ENCODE measurements at places on chromosomes 7 and 10.

GRCh38 chr10:8054244-8054493 lies 319 bp upstream of the GATA3 start:
- no peak for DNase-seq

DNA sequence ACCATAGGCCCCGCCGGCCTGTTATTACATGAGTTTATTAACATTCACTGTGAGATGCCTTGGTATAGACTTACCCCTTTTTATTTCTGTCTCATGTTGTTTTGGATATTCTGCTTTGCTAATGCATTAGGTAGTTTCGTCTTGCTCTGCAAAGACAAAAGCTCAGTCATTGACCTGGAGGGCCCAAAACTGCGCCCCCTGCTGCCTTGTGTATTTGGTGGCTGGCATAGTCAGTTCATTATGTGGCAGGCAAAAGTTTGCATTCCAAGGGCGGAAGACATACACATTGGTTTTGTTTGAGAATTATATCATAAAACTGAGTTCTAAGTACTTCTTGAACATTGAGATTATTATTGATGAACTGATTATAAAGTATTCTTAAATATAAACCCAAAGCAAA lies 372.5 kb downstream of the SDK1 start:
- peak; percentile 66 for DNase-seq

GRCh38 chr10:6292741-6293151 lies 90.0 kb downstream of the PFKFB3 start:
- DNase-seq: no peak

GRCh38 chr7:151840088-151840910 lies 36.6 kb downstream of the PRKAG2 start:
- DNase-seq: no peak

GRCh38 chr10:70115948-70116682 lies 16.5 kb downstream of the AIFM2 start:
- DNase-seq: peak; percentile 64

DNA sequence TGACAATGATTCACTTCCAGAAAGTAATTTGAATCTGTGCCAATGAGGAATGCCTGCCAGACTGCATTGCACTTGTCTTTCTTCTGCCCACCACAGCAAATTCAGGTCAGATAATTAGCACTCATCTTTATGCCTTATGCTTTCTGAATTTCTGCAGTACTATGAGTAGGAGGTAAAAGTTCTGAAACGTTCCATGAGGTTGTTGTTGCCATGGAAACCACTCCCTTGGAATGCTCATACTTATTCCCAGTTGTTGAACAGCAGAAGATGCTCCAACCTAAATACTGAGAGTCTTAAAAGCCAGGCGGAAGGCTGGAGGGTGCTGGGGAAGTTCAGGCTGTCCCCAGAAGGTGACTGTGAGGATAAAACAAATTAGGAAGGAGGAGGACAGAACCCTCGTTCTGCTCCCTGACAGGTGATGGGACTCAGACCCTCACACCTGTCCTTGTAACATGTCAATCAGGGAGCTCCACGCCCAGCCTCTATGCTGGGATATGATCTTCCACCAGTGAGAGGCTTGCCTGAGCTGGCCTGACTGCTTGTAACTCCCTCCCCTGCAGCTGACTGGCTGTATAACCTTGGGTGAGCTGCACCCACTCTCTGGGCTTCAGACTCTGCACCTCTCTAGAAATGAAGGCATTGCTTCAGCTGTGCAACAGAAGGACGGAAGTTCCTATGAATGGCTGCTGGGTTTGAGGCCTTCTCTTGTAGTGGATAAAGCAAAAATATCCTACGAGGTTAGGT lies 554.3 kb upstream of the MGMT start:
- DNase-seq: no peak

GRCh38 chr7:151896086-151896485 lies 19.2 kb upstream of the PRKAG2 start:
- no peak for DNase-seq

DNA sequence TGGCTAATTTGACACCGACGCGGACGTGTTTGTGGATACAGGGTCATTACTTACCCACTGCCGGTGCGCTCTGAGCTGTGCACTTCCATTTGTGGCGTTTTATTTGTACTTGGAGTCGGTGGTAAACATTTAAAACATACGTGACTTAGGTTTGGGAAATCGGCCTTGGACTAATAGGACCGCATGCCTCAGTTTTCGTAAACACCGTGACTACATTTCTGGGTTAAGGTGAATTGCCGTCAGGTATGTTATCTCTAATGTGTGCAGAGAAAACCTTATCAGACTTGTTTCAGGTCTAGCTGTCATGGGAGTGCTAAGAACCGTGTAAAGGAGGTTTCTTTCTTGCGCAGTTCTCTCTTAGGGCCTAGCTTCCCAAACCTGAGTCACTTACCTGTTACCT lies 51.7 kb upstream of the NCF1 start:
- DNase-seq: no peak

DNA sequence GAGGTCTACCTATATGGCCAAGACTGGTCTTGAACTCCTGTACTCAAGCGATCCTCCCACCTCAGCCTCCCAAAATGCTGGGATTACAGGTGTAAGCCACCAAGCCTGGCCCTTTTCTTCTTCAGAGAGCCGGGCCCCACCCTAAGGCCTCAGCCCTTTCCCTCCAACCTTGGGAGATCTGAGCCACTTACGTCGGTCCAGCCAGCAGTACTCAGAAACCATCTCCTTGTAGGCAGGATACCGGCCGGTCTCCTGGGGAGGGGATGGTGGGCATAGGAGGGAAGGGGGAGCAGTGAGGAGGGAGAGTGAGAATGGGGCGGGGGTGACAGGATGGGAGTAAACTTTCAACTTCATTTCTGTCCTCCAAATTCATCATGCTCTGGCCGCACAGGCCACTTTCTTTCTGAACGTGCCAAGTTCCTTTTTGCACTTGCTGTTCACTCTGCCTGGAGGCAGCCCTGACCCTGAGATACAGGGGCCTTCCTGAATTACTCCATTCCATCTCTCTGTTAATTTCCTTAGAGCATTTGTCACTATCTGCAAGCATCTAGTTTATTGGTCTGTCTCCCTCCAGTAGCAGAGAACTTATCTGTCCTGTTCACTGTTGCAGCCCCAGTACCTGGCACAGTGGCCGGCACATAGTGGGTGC lies 10.4 kb downstream of the PDZD7 start:
- DNase-seq: no peak

GRCh38 chr7:24504040-24504439 lies 69.2 kb upstream of the PALS2 start:
- DNase-seq: no peak

- no peak for DNase-seq
Measured at GRCh38 chr10:101579516-101579870, 8.6 kb downstream of the POLL start.

DNA sequence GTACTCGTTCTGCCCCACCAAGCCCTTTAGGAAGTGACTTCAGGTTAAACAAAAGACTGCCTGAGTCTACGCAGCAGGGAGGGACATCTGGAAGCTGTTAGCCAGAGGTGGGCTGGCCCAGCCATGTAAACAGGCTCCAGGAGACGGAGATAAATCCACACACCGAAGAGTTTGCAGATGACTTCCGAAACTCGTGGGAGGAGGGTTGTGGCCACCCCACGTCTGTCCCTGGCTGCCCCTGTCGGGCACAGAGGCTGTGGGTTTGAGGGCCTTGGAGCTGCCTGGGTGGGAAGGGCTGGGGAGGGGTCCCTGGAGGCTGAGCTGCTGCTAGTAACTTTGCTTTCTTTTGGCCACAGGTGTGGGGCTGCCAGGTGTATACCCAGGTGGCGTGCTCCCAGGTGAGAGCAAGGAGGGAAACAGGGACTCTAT lies 15.6 kb downstream of the ELN start:
- DNase-seq: no peak

- DNase-seq: no peak
Measured at GRCh38 chr10:117284716-117285494, 44.0 kb downstream of the SLC18A2 start.

DNA sequence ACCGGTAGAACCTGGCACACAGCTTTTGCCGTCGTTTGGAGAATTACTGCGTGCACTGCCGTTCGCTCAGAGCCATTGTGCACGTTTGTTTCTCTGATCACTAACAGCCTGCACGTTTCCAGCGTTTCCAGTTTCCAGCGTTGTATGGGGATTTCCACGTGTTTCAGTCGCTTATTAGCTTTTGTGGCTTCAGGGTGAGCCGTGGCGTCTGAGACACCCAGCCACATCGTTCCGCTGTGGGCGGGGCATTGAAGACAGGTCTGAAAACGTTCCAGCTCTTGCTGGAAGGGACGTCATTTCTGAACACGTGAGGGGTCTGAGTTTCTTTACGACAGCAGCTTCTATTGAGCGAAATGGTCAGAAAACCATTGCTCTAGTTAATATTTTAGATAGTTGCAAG lies 164.8 kb downstream of the DNAJB6 start:
- DNase-seq: peak; percentile 53

DNA sequence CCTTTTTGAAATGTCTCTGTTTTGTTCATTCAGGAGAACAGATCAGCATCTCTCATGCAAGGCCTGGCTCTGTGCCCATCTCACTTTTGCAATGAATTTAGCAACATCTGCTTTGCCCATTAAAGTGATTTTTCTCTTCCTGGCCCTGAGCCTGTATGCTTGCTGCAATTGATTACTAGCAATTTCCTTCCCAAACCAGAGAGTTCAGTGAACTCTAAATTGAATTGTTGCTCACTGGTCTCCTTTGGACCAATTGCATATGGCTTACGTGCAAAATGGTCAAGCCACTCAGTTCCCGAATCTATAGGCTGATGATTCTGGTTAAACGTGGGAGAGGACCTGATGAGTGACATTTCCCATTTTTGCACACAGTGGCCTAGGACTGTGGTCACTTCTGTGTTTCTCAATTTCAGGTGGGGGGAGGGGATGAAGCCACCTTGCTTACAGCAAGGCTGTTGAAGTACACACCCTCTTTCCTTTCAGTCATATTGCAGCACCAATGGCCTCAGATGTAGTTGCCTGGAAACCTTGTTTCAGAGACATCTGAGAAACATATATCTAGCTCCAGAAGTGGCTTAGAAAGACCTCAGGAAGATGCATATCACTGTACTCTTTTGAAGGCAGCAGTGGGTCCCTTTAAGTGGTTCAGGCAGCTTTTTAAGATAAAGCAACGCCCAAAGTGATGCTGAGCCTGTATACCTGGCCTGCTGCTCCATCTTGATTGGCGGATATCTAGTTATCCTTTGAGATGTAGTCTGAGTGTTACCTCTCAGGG lies 201.4 kb downstream of the PTEN start:
- DNase-seq: peak; percentile 27

GRCh38 chr7:128383776-128384175 lies 22.3 kb upstream of the PRRT4 start:
- DNase-seq: no peak

GRCh38 chr10:63217120-63217605 lies 84.0 kb downstream of the NRBF2 start:
- DNase-seq: no peak

GRCh38 chr7:50622821-50623220 lies 57.6 kb upstream of the DDC start:
- no peak for DNase-seq

DNA sequence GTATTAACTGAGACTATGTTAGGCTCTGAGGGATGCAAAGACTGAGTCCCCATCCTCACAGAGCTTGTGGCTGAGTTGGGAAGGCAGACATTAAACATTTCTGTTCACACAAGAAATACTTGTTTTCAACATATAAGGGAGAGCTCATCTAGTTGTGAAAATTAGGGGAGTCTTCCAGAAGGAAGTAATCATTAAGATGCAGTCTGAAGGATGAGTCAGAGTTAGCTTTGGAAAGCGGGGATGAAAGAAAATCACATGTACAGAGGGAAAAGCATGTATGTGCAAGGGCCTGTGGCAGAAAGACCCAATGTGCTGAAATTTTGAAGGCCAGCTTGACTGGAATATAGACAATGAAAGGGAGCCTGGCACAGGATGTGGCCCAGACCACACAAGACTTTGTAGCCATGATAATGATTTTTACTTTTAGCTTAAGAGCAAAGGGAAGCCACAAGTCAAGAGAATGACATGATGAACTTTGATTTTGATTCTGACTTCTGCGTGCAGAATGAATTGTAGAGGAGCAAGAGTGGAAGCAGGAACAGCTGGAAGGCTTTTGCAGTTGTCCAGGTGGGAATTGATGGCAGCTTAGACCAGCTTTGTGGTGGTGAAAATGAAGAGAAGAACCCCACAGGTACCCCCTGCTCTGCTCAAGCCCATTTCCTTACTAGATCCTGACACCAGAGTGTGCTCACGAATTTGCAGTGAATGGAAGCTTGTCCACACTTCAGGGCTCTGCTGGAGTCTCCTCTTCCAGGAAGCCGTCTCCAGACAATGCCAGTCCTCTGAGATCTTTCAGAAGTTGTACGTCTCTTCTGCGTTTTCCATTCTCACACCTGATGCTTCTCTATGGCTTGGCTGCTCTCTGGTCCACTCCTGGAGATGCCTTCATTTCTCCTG lies 115.6 kb downstream of the ATXN7L1 start:
- no peak for DNase-seq

GRCh38 chr7:22578007-22578733 lies 78.2 kb upstream of the STEAP1B start:
- no peak for DNase-seq

- no peak for DNase-seq
Measured at GRCh38 chr10:32000937-32001336, 55.3 kb downstream of the KIF5B start.

GRCh38 chr7:54242776-54243175 lies 299.4 kb upstream of the VSTM2A start:
- no peak for DNase-seq

DNA sequence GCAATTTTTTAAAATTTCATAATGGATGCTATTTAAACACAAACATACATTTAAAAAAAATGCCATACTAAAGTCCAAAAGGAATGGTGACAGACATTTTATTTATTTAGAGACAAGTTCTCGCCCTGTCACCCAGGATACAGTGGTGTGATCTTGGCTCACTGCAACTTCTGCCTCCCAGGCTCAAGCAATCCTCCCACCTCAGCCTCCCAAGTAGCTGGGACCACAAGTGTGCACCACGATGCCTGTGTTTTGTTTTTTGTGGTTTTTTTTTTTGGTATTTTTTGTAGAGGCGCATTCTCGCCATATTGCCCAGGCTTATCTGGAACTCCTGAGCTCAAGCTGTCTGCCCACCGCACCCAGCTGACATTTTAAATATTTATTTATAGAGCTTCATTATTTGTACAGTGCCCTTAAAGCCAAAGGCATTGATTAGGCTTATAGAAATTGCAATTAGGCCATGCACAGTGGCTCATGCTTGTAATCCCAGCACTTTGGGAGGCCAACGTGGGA lies 703.5 kb downstream of the AUTS2 start:
- no peak for DNase-seq

- no peak for DNase-seq
Measured at GRCh38 chr10:57145548-57145947, 784.5 kb upstream of the ZWINT start.

GRCh38 chr10:121614613-121615434 lies 16.6 kb upstream of the FGFR2 start:
- no peak for DNase-seq

GRCh38 chr10:45253183-45253914 lies 62.1 kb downstream of the OR13A1 start:
- DNase-seq: no peak

All from stimulated activated CD4-positive, alpha-beta T cell treated with anti-CD3 and anti-CD28 coated beads, Interleukin-2, amount 100 ng/mL, for 24 hours (primary cell).